ENCODE measurements at places on chromosomes 3 and 15. TPM values are rescaled to one million over a fixed set of nuclear protein-coding genes. Genes with fewer than 3 reads are reported as not detected.

Gene THRB
- 0.18 TPM for total RNA-seq

Gene DLL4
- 75.8 TPM for total RNA-seq

Gene TMEM202
- total RNA-seq, result not detected

Gene LYZL4
- total RNA-seq, result not detected

- H3K27me3 ChIP-seq, result no peaks in the 10 kb centered on the region
- no peak overlapping the region for H3K4me3 ChIP-seq
- H3K27ac ChIP-seq, result no peak overlapping the region
- H3K4me1 ChIP-seq, result no peaks in the 10 kb centered on the region
- H3K36me3 ChIP-seq, result no peaks in the 10 kb centered on the region
Observed at GRCh38 chr3:179860275-179861107, 176.2 kb downstream of the PEX5L start.

GRCh38 chr3:43262194-43262593 lies 24.1 kb upstream of the SNRK start:
- H3K4me3 ChIP-seq, result no peak overlapping the region
- H3K27ac ChIP-seq, result no peak overlapping the region
- H3K27me3 ChIP-seq, result no peaks in the 10 kb centered on the region

DNA sequence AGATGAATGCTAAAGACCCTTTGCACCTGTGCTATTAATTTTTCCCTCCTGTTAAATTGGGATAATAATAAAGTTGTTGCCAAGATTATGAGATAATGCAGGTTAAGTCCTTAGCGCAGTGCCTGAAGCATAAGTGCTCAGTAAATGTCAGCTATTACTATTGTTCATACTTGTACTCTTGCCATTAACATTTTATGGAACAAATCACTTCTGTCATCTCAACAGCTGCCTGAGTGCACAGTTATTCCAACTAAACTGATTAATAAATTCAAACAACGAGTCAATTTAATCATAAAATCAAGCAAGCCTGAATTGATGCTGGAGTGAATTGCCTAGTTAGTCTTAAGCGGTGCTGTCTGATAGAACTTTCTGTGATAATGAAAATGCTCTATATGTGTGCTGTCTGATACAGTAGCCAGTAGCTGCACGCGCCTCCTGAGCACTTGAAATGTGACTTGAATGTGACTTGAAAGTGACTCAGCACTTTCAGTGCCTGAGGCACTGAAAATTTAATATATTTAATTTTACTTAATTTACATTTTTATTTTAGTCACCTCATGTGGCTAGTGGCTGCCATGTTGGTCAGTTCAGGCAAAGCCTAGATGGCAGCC lies 198.7 kb upstream of the PFN2 start:
- H3K36me3 ChIP-seq, result no peaks in the 10 kb centered on the region
- no peak overlapping the region for H3K27ac ChIP-seq
- no peak for DNase-seq
- H3K4me3 ChIP-seq, result no peak overlapping the region

DNA sequence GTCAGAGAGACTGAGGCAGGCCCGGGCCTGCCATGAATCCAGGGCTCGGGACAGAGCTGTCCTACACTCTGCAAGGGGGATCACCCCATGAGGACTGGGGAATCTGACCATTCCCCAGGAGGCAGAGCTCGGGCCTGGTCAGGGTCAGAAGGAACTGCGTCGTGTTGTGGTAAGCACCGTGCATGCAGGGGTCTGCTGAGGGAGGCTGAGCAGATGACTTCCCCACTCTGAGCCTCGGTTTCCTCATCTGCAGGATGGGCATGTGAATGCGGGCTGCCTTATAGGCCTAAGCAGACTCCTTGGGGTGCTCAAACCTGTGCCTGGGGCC lies 61.6 kb upstream of the IQSEC1 start:
- no peaks in the 10 kb centered on the region for H3K36me3 ChIP-seq
- no peak overlapping the region for H3K27ac ChIP-seq
- no peaks in the 10 kb centered on the region for H3K27me3 ChIP-seq
- H3K4me3 ChIP-seq, result no peak overlapping the region
- H3K4me1 ChIP-seq, result no peaks in the 10 kb centered on the region
- no peak for DNase-seq

DNA sequence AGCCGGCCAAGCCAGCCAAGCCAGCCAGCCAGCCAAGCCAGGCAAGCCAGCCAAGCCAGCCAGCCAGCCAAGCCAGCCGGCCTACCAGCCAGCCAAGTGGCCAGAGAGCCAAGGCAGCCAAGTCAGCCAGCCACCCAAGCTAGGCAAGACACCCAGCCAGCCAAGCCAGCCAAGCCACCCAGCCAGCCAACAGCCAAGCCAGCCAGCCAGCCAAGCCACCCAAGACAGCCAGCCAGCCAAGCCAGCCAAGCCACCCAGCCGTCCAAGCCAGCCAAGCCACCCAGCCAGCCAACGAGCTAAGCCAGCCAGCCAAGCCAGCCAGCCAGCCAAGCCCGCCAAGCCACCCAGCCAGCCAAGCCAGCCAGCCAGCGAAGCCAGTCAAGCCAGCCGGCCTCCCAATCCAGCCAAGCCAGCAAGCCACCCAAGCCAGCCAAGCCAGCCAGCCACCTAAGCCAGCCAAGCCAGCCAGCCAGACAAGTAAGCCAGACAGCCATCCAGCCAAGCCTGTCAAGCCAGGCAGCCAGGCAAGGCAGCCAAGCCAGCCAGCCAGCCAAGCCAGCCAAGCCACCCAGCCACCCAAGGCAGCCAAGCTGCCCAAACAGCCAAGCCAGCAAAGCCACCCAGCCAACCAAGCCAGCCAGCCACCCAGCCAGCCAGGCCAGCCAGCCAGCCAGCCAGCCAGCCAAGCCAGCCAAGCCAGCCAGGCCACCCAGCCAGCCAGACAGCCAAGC lies 200.5 kb downstream of the GOLGA6L6 start:
- no peaks in the 10 kb centered on the region for H3K4me1 ChIP-seq
- H3K36me3 ChIP-seq, result no peaks in the 10 kb centered on the region
- H3K4me3 ChIP-seq, result no peak overlapping the region
- no peak overlapping the region for H3K27ac ChIP-seq

DNA sequence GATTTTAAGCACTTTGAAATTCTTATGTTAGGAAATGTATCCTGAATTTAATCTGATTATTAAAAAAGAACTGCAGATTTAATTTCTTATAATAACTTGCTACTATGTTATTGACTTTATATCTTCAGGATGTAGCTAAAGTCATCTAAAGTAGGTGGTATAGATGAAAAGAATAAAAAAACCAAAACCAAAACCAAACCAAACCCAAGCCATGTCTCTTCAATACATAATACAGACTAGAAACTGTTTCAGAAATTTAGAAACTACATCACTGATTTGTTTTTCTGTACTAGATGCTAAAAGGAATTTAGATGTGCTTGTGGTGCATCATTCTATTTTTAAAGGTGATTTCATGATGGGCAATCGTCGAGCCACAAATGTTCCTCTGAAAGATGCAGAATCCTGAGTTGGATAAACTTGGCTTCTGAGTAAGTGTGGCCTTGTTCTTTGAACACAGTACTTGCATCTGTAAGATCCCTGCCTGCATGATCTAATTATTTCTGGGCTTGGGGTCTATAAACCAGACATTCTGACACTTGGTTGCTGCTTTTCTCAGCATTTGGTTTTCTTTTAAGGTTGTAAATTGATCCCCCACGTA lies 287.1 kb upstream of the SUCLG2 start:
- H3K27me3 ChIP-seq, result no peaks in the 10 kb centered on the region
- no peak for DNase-seq
- H3K27ac ChIP-seq, result no peak overlapping the region
- no peaks in the 10 kb centered on the region for H3K4me1 ChIP-seq
- no peaks in the 10 kb centered on the region for H3K36me3 ChIP-seq

GRCh38 chr3:155747946-155748290 lies 3.0 kb upstream of the PLCH1 start:
- H3K4me3 ChIP-seq, result no peak overlapping the region

- no peak overlapping the region for H3K27ac ChIP-seq
- peaks cover 2% of the 10 kb centered on the region for H3K36me3 ChIP-seq
- DNase-seq, result peak; percentile 39
- no peaks in the 10 kb centered on the region for H3K27me3 ChIP-seq
- H3K4me1 ChIP-seq, result peaks cover 14% of the 10 kb centered on the region
Observed at GRCh38 chr15:82140886-82141285, 95.1 kb upstream of the MEX3B start.

DNA sequence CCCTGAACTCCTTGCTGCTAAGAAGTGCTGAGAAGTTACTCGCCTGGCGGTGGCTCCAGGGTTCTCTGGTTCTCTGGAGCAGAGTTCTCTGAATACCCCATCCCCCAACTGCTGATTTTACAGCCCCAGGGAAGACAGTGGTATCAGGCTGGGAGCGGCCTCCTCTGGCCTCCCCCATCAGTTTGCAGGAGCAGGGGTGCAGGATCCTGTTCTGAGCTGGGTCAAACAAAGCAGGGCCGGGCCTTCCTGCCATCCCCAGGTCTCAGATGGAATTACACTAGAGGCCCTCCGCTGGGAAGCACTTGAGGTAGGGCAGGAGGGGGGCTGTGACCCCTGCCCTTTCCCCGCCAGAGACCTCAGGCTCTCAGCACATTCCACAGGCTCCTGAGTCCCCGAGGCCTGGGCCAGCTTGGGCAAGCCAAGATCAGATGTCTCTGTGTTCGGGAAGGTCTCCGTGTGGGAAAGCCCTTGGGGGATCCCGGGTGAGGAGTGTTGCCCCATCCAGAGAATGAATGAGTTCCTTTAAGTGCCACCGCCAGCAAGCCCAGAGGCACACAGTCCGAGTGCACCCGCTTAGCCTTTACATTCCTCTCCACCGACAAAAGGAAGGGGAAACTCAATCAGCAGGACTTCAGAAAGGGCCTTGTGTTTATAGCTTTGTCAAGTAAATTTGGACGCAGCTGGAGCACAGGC lies 149.9 kb downstream of the LRRK1 start:
- no peaks in the 10 kb centered on the region for H3K36me3 ChIP-seq
- H3K27ac ChIP-seq, result no peak overlapping the region
- peak; percentile 33 for DNase-seq
- H3K4me1 ChIP-seq, result peaks cover 10% of the 10 kb centered on the region
- H3K27me3 ChIP-seq, result no peaks in the 10 kb centered on the region

GRCh38 chr15:50828610-50829206 lies 63.2 kb upstream of the SPPL2A start:
- H3K4me3 ChIP-seq, result no peak overlapping the region
- H3K27ac ChIP-seq, result no peak overlapping the region
- no peaks in the 10 kb centered on the region for H3K36me3 ChIP-seq
- H3K4me1 ChIP-seq, result no peaks in the 10 kb centered on the region
